ENCODE measurements at places on chromosomes 12 and 14.

DNA sequence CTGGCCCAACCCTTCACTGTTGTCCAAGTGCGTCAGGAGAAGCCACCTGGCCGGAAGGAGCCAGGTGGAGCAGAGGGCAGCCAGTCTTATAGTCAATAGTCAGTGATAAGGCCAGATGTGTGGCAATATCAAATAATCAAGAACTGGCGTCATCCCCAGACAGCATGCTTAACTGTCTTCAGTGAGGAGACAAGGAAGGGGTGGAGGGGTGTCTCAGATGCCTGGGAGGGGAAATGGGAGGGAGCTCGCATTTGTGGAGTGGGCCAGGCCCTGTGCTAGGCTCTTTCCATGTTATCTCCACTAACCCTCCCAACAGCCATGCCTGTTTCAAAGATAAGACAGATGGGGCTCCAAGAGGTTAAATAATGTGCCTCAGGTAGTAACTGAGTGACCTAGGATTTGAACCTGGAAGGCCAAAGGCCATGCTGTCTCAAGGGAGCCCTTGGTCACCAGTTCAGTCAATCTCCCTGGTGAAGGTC, 48.9 kb upstream of the FOS start:
- DNase-seq = no peak

- no peak for DNase-seq
These were observed 4.3 kb upstream of the ZFP36L1 start for GRCh38 chr14:68797121-68797670.

DNA sequence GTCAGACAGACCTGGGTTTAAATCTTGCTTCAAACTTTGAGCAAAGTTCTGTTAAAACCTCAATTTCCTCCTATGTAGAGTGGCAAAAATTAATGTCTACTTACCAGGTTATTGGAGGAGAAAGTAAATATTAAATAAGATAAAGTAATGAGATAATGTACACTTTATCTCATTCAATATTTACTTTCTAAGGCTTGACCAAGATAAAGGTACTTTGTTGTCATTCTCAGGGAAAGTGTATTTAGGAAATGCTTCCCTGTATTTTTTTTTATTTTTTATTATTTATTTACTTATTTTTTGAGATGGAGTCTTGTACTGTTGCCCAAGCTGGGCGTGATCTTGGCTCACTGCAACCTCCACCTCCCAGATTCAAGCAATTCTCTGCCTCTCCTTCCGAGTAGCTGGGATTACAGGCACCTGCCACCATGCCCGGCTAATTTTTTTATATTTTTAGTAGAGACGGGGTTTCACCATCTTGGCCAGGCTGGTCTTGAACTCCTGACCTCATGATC, 4.7 kb downstream of the FAM161B start:
- DNase-seq = no peak

GRCh38 chr12:68924546-68924945, 8.4 kb downstream of the CPM start:
- no peak for DNase-seq

- no peak for DNase-seq
These were observed 49.5 kb downstream of the RIMBP2 start for GRCh38 chr12:130666645-130667044.

GRCh38 chr14:29102996-29103395, 336.4 kb downstream of the FOXG1 start:
- no peak for DNase-seq

DNA sequence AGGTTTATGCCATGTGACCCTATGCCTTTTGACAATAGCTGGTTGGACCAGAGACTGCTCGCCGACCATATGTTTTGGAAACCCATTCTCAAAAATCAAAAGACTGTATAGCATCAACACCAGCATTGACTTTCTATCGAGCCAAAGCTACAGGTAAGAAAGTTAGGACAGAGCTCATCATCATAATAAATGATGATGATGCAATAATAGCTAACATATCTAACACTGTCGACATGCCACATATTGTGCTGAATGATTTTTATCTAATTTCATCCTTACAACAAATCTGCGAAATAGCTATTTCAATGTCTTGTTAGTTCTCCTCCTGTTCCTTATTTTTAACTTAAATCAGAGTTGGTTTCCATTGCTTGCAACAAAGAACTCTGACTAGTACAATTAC, 102.9 kb downstream of the EGLN3 start:
- DNase-seq = no peak

DNA sequence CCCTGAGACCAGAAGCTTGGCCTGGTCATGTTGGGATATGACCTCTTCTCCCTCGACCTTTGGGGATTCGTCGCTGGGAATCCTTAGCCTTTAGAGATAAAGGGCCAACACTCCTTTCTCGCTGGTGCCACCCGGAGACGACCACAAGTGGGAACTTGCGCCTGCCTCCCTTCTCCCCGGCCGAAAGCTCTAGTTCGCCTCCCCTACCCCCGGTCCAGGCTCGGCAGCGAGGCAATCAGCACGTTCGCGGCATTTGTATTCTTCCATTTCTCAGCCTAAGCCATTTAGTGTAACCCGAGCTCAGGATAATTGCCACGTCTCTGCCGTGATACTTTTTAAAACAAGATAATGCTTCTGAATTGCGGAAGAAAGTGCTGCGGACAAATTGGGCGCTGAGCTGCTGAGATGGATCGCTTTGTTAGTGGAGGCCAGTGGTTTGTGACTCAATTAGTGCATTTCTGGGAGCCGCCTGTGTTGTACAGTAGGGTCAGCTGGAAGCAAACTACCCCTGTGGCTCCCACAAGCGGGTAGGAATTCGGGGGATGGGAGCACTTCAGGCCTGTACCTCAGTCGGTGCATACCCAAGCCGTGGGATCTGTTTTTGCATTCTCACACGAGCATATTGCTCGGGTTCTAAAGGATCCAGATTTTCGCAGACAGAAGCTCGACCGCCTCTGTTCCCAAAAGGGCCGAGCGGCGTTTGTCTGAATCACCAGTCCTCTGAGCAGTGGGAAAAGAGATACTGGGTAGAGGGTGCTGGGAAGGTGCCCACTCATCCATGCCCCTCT, 6.8 kb upstream of the SIX1 start:
- DNase-seq = no peak

DNA sequence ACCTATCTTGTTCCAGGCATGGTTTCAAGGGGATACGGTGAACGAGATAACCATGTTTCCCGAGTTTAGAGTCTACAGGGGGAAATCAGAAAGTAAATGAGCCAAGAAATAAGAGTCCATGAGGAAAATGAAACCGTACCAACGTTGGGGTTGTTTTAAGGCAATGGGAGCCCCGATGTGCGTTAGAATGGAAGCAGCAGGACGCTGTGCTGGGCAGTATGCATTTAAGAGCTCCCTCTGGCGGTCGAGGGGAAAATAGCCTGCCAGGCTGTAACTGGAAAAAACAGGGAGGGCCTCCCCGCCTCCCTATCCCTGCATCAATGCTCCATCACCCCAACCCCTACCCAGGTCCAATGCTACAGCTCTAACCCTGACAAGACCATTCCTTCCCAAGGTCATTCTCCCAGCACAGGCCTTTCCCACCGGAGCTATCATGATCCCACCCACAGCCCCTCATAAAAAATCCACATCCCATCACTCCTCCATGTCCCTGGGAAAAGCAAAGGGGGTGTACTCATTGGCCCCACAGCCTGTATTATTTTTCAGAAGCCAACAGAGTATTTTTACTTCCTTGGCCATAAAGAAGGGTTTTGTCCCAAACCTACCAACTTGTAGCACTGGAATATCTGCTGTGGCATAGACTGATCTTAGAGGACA, 226.3 kb upstream of the NOS1 start:
- peak; percentile 21 for DNase-seq

- DNase-seq = no peak
These were observed 24.7 kb upstream of the ANO6 start for GRCh38 chr12:45191239-45191638.

DNA sequence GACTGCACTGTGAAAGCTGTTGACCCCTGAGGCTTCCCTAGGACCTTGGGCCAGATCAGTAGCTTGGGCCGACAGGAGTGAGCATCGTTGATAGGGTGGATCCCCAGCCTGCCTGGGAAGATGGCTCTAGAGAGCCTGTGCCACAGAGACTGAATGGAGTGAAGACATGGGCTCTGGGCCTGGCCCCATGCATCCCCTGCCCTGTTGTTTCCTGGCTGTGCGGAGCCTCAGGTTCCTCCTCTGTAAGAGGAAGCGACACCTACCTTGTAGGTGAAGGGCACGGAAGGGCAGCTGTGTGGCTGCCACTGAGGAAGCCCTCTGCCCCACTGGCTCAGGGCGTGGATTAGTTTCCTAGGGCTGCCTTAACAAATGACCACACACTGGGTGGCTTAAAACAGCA, 23.9 kb downstream of the PLEKHG3 start:
- no peak for DNase-seq

- no peak for DNase-seq
These were observed 299.8 kb downstream of the KCNH5 start for GRCh38 chr14:62745496-62745895.

- no peak for DNase-seq
These were observed 114.4 kb upstream of the CCDC196 start for GRCh38 chr14:66371776-66372175.

- DNase-seq = no peak
These were observed 64.9 kb downstream of the TMX1 start for GRCh38 chr14:51304941-51305340.

Data from T-helper 1 cell (primary cell).